Activated CD4-positive, alpha-beta T cell treated with anti-CD3 and anti-CD28 coated beads, Interleukin-2, amount 50 U/mL, for 24 hours (primary cell): ENCODE measurements at places on chromosomes 3 and 15.

DNA sequence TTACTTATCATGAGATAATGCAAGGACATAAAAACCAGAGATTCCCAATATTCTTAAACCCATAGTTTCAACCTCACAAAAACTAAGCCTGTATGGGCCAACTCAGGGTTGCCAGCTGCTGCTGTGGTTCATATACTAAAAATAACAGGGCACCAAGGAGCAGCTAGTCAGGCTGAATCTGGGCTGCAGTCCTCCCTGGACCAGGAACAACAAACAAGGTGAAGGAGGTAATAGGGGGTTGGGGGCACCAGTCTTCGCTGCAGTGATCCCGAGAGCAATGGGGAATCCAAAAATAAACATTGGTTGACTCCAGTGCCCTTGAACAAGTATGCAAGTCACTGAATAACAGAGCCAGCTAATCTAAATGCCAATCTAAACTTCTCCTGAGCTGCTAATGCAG is 108.9 kb downstream of the MECOM start:
- no peak for DNase-seq

DNA sequence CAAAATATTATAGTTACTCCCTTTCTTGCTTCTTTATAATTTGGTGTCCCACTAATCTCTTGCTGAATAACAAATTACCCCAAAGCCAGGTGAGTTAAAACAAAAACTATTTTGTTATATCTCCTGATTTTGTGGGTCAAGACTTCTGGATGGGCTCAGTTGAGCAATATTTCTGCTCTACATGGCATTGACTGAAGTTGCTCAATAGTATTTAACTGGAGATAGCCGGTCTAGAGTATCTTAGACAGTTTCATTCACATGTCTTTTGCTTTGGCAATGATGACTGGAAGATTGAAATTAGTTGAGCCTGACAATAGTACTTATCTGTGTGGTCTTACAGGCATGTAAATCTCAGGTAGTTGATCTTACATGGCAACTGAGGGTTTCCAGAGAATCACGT is 51.0 kb upstream of the TP63 start:
- no peak for DNase-seq

DNA sequence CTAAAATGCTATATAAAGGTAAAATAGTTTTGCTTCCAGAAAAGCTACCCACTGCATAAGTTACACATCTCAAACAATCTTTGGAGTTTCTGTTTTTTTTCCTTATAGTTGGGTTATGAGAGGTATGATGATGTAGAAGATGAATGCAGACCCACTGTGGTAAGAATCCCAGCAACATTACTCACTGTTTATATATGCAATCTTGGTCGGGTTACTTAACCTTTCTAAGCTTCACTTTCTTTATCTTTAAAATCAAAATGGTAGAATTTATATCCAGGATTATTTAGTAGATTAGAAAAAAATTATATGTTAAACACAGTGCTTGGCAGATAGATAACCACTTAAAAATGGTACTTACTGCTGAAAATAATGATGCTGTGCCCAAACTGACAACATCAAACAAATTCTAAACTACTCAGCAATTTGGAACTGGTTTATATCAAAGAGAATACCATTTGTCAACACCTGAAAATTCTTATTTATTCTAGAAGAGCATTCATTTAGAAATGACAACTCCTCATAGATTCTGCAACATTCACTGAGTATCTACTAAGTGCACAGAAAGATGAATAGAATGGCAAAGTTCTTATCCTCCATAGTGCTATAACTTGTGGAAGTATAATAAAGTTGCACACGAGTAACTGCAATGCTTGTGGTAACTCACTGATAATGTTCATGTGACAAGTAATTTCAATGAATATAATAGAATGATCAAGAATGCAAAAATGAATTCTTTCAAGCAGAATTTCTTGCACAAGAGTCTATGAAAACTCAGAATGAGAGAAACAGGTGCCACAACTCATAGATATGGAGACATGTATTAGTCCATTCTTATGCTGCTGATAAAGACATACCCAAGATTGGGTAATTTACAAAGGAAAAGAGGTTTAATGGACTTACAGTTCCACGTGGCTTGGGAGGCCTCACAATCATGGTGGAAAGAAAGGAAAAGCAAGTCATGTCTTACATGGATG is 129.0 kb upstream of the SLC7A14 start:
- no peak for DNase-seq

GRCh38 chr15:85168642-85169173 is 187.1 kb downstream of the PDE8A start:
- peak; percentile 39 for DNase-seq

- DNase-seq, result no peak
Measured at GRCh38 chr3:186665625-186666188, at the start of gene HRG. TSS of gene HRG (plus strand) at chr3:186666014. CDS start at chr3:186666032, 18 bp downstream.

DNA sequence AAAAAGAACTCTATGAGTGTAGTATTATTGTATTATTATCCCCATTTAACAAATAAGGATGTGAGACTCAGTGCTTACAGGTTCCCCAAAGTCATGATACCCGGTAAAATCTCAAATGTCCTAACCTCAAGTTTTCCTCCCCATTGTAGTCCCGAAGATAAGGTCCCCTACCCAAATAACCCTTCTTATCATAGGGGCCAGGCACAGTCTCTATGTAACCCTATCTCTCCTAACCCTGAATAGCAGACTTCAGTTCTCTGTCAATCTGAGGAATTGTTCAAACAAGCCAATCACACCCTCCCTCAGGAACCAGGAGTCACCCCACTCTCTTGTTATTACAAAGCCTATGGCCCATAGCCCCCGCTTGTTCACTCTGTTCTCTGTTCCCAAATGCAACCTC is 10.5 kb upstream of the SUSD5 start:
- no peak for DNase-seq

DNA sequence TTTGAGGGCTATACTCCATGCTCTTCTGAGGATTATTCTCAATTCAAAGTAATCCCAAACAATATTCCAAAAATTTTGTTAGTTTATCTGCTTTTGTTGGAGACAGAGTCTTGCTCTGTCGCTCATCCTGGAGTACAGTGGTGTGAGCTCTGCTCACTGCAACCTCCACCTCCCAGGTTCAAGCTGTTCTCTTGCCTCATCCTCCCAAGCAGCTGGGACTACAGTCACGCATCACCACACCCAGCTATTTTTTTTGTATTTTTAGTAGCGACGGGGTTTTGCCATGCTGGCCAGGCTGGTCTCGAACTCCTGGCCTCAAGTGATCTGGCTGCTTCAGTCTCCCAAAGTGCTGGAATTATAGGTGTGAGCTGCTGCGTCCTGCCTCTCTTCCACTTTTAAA is 39.1 kb downstream of the MEF2A start:
- no peak for DNase-seq

DNA sequence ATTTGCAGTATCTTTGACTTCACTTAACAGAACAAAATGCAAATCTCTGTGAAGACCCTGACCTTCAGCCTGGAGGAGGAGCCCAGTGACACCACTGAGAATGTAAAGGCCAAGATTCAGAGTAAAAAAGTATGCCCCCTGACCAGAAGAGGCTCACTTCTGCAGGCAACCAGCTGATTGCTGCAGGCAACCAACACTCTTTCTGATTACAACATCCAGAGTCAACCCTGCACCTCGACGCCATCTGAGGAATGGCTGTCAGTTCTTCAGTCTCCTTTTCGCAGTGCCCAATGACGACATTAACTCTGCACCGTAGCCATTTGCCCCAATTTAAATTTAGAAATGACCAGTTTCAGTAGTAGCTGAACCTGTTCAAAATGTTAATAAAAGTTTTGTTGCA is 14.9 kb downstream of the ATP13A3 start:
- DNase-seq, result no peak

- no peak for DNase-seq
Measured at GRCh38 chr15:64763021-64763420, 12.4 kb downstream of the RBPMS2 start.

- no peak for DNase-seq
Measured at GRCh38 chr3:66487465-66487864, 13.4 kb downstream of the LRIG1 start.

DNA sequence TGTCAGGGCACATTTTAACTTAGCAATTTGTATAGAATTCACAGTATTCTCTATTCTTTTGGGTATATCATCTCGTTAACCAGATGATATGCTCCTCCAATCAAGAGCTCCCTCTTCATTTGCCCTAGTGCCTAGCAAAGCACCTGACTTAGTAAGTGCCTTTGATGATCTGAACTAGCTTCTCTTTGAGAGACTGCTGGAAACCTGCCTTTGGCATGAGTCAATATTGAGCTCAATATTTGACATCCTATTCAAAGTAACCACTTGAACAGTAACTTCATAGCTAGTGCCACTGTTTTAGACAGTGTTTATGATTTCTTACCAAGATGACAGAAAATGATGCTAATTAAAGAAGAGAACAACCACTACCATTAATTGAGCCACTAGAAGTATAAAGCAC is 696.3 kb upstream of the UBE2E2 start:
- DNase-seq, result no peak

DNA sequence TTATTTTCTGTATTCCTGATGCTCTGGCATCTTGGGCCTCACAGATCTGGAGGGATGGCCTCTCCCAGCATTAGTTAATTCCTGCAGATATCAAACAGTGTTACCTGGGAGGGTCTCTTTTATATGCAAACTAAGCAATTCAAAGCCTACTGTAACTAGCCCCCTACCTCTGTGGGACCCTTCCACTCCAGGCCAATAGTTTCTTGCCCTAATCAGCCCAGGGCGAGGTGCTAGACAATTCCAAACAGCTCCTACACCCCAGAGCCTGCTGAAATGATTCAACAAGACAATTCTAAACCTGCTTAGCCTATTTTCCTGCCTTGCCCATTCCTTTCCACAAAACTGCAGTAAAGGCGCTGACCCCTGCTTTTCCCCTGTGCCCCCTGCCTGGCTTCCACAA is 106.6 kb upstream of the IGSF10 start:
- no peak for DNase-seq

DNA sequence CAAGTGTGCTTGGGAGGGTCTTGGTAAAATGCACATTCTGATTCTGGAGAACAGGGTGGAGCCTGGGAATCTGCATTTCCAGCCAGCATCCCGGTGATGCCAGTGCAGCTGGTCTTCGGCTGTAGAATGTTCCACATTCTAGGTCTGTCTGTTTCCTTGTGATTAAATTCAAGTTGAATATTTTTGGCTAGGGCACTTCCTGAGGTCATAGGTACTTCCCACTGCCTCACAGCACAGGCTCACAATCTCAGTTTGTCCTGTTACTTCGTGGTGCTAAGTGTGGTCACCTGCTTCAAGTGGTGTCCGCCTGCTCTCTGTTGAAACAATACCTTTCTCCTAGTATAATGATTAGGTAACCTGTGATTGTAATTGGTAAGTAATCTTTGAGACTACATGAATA is 40.1 kb downstream of the FLNB start:
- no peak for DNase-seq

DNA sequence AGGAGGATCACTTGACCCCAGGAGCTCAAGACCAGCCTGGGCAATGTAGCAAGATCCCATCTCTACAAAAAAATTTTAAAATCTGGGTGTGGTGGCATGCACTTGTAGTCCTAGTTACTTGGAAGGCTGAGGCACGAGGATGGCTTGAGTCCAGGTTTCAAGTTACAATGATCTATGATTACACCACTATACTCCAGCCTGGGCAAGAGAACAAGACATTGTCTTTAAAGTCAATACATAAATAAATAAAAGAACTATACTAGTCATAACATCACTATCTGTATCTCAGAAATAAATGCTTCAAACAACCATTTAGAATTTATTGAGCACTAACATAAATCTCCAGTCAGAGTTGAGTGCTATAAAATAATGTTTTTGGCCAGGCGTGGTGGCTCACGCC is 8.5 kb upstream of the PHLDB2 start:
- no peak for DNase-seq

GRCh38 chr15:100691321-100691720 is 88.9 kb downstream of the ASB7 start:
- DNase-seq, result no peak

DNA sequence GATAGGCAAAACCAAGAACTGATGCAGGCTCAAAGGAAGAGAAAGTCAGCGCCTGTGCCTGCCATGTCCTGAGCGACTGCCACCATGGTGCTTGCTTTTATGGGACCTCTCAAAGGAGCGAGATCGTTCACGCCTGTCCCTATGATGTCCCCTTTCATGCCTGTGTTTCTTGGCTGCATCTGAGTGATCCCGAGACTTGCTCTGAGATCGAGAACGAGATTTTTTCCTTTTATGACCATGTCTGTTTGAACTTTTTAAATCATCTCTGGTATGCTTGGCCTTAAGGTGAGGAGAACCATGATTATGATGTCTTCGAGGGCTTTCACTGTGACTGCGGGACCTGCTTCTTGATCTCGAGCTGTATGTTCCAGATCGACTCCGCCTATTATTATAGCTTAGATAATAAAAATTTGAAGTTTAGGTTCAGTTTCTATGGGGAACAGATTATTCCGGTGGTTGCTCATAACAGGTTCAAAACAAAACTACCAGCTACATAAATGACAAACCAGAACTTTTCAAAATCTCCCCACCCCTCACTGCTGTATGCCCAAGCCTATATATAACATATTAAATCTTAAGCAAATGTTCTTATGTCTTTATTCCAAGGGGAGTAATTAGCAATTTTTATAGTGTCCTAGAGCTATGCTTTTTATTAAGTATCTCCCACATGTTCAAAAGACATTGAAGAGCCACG is 11.6 kb downstream of the CCNL1 start:
- DNase-seq, result no peak

DNA sequence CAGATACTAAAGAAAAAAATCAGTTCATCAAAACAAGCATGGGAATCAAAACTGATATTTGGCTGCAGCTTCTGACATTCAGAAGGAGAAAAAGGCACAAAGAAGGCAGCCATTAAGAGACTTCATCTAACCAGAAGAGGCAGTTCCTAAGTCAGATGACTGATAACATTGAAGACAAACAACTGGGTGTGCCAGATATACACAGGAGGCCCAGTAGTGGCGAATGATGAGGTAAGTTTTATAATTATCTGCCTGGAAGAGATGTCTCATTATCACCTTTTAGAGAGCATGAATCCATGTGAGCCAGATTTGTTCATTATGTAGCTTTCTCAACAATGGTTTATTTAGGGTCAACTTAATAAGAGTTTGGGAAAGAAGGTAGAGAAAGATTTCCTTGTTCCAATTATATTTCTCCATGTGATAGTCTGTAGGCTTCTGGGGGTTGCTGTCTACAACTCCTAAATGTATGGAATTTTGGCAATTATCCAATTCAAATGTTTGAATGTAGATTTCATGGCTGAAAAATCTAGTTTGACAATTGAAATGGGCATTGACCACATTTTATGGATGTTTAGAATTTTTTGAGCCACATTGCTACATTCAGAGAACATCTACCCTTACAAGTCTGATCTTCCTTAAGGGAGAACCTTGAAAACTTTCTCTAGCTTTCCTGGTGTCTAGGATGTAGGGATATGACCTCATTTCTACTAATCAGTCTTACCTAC is 50.4 kb upstream of the RASGRF1 start:
- DNase-seq, result no peak

DNA sequence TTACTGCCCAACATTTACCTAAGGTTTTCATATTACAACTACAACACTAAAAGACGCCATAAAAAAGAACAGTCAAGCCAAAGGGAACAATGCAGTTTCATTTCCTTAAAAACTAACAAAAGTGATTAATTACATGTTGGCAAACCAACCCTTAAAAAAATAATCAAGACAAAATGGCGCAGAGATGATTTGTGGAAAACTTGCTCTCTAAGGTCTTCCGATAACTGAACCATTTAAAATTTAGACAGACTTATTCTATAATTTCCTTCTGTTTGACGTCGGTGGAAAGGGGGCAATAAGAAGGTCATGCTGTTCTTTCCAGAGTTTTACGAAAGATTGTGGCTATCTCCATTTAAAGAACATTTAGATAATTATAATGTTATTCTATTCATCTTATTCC is 87.6 kb downstream of the RYK start:
- no peak for DNase-seq
